ENCODE measurements at places on chromosomes 6 and 20.

- DNase-seq, result no peak
These were observed 488.5 kb upstream of the MAP3K7 start for GRCh38 chr6:91075244-91075976.

DNA sequence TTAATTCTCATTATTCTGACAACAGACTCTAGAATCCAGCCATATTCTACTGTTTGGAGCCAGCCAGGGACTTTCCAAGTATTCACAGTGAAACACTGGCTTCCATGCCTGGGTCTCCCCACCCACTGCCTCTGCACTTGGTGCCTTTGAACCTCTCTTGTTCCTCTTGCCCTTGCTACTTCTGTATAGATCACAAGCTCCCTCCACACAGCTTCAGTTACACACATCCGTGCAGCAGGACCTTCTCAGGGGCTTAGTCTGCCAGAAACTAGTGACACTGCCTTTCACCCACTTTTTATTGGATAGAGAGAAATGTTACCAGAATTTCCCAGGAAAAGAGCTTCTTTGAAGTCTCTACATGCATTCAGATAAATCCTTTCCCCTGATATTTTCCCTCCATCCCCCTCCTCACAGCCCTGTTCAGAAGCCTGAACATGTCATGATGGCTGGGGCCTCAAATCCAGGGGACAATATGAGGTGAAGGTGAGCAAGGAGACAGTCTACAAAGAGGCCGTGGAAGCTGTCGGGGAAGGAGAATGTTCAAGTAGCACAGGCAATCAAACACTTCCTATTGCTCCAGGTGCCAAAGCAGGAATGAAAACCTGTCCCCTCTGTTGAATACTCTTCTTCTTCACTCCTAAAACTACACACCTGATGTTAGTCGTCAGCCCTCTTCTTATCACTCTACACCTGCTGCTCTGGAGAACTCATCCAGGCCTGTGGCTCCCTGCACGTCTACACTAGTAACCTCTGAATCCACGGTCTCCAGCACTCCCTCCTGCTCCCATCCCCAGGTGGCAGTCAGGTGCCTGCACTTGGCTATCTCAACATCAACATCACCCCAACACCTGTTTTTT is 20.2 kb upstream of the HLA-DOA start:
- no peak for DNase-seq

- DNase-seq, result no peak
These were observed 149.6 kb downstream of the LINC00237 start for GRCh38 chr20:20956513-20956931.

- no peak for DNase-seq
These were observed 42.3 kb downstream of the TBPL1 start for GRCh38 chr6:133995296-133995695.

- DNase-seq, result no peak
These were observed 737.8 kb upstream of the NRSN1 start for GRCh38 chr6:23388086-23388783.

GRCh38 chr6:168157272-168158212 is 78.5 kb upstream of the FRMD1 start:
- DNase-seq, result no peak

Measured in HS-27A (cell line).